ENCODE measurements at places on chromosomes 11 and 22. TPM values are rescaled to one million over a fixed set of nuclear protein-coding genes. Genes with fewer than 3 reads are reported as not detected.
A peak's percentile ranks its signal among the peaks of the same experiment; 100 is the strongest.

DNA sequence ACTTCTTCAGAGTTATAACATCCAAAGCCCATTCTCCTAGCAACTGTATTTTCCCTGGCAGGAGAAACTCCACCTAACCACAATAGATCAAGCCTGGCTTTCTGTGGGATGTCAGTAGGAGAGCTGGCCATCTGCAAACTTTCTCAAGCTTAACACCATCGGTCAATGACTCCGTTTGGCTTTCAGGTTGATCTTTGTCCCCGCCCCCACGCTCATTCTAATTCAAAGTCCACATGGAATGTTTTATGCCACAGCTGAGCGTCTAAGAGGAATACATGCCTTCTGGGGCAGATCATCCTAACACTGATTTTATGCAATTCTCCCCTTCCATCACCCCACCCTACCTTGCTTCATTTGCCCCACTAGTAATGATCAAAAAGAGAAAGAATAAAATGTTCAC, 4.8 kb downstream of the GVQW3 start:
- DNase-seq: no peak

The SLC22A8 gene
- polyA plus RNA-seq: not detected

DNA sequence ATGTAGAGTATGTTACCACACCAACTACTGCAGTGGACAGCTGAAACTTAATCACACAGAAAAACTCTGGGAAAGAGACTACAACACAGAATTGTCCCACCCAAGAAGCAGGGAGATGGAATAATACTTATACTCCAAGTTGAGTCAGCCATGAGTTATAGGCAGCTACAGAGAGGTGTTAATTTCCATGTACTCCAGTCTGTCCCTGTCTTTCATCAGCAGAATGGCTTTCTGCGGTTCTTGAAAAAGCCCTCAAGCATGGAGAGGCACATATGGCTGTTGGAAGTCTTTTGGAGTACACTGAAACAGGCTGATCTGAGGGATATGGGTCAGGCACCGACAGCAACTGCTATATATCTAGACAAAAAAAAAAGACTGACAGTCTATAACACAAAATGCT, 219.5 kb downstream of the DLG2 start:
- DNase-seq: no peak

DNA sequence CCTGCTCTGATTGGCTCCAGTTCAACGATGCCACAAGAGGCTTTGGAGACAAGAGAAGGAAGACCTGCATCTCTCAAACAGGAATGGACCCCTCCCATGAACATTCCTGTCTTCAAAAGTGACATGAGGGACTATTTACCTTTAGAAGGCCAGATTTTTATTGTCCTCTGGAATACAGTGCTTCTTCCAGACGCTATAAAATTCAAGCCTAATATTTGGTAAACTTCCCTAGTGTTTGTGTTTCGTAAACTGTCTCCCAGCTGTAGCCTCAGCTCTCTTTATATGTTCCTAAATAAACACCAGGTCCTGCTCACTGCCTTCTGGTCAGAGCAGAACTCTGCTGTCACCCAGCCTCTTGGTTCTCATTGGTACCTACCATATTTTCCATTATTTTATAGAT, 157.8 kb downstream of the CCDC34 start:
- DNase-seq: no peak

DNA sequence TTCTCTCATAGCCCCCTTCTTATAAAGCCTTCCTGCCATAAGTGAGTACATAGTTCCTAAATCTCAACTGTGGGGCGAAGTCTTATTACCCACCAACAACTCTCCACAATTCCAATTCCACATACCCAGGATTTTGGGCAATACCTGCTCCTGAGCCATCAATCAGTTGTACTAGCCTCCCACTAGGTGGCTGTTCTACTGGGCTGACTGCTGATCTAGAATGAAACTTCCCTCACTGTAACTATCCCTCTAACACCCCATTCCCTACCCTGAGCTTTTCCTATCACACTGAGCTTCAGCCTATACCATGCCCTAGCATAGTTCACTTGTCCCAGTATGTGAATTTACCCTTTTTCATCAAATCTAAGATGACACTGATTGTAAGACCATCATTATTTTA, 52.5 kb downstream of the RRAS2 start:
- DNase-seq: no peak

GRCh38 chr22:46734830-46735453, 3.1 kb downstream of the CERK start:
- no peak for DNase-seq

The CWF19L2 gene
- 4.7 TPM for polyA plus RNA-seq

DNA sequence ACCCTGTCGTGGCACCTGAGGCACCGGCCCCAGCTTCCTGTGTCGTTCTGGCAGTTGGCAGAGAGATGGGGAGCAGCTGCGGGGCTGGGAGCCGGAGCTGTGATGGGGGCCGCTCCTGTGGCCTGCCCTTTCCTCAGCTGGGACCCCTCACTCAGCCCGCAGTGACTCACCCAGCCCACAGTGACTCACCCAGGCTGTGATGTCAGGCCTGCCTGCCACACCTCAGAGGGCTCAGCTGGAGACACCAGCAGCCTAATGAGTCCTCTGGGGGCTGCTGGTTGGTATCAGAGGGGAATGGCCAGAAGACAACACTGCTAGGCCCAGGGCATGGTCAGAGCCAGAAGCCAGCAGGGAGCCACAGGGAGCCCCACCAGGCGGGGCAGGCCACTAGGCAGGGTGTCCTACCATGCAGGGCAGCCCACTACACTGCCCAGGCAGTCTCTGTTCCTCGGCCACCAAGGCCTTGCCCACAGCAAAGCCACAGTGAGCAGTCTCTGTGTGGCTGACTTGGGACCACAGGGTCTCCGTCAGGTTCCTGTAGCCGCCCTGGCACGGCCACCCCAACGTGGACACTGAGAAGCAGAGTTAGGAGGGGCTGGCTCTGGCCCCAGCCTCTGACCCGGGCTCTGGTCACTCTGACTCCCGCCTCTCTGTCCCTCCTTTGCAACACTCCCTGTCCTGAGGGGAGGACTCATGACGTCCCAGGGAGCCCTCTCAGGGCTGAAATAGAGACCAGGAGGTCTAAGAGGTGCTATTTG, 4.2 kb upstream of the FXYD2 start:
- DNase-seq: peak; percentile 51

- DNase-seq: no peak
Observed at GRCh38 chr11:73243093-73243485, 25.0 kb downstream of the P2RY2 start.

GRCh38 chr22:46146329-46146728, 4.0 kb upstream of the PPARA start:
- no peak for DNase-seq

The CSF2RB gene
- polyA plus RNA-seq: not detected

The CHEK2 gene
- 19.5 TPM for polyA plus RNA-seq

The HEPHL1 gene
- 0.04 TPM for polyA plus RNA-seq

DNA sequence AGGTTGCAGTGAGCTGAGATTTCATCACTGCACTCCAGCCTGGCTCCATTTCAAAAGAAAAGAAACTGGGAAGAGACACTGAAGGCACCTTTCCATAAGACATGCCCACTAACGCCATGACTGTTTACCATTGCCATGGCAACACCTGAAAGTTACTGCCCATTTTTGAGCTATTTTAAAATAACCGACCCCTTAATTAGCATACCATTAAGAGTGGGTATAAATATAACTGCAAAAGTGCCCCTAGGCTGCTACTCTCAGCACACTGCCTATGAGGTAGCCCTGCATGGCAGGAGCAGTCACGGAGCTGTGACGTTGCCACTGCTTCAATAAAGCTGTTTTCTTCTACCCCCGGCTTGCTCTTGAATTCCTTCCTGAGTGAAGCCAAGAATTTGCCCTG, 9.9 kb upstream of the RNASEH2C start:
- DNase-seq: no peak

The CCDC188 gene
- not detected for polyA plus RNA-seq

- DNase-seq: no peak
Observed at GRCh38 chr11:128455766-128456165, 131.6 kb downstream of the ETS1 start.

The COMT gene
- polyA plus RNA-seq: 79.4 TPM

The TMEM184B gene
- polyA plus RNA-seq: 36.8 TPM

The GRM5 gene
- 0.01 TPM for polyA plus RNA-seq

- DNase-seq: no peak
Observed at GRCh38 chr11:121207485-121208115, 85.0 kb upstream of the SC5D start.

- DNase-seq: no peak
Observed at GRCh38 chr11:73469401-73469800, 93.2 kb downstream of the RELT start.

GRCh38 chr11:114416441-114416961, 16.0 kb downstream of the RBM7 start:
- no peak for DNase-seq

DNA sequence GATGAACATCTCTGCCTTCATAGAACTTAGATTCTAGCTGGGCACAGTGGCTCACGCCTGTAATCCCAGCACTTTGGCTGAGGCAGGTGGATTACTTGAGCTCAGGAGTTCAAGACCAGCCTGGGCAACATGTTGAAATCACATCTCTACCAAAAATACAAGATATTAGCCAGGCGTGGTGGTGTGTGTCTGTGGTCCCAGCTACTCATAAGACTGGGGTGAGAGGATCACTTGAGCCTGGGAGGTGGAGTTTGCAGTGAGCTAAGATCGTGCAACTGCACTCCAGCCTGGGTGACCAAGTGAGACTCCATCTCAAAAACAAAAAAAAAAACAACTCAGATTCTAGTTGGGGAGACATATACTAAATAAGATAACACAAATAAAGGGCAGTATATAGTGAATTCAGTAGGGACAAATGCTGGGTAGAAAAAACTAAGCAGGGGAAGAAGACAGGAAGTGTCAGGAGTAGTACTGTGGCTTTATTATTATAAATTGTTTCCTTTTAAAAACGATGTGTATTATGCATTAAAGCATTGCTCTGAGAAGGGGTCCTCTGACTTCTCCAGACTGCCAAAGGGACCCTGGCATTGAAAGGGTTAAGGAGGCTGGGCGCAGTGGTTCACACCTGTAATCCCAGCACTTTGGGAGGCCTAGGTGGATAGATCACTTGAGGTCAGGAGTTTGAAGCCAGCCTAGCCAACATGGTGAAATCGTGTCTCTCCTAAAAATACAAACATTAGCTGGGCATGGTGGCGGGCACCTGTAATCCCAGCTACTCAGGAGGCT, 46.7 kb downstream of the PACS1 start:
- DNase-seq: no peak

The SLC1A2 gene
- polyA plus RNA-seq: 1.1 TPM

GRCh38 chr11:45518141-45518832, 147.1 kb downstream of the CHST1 start:
- DNase-seq: no peak

GRCh38 chr11:2862395-2863275, 22.9 kb downstream of the CDKN1C start:
- no peak for DNase-seq

The TSSC4 gene
- polyA plus RNA-seq: 13.3 TPM

DNA sequence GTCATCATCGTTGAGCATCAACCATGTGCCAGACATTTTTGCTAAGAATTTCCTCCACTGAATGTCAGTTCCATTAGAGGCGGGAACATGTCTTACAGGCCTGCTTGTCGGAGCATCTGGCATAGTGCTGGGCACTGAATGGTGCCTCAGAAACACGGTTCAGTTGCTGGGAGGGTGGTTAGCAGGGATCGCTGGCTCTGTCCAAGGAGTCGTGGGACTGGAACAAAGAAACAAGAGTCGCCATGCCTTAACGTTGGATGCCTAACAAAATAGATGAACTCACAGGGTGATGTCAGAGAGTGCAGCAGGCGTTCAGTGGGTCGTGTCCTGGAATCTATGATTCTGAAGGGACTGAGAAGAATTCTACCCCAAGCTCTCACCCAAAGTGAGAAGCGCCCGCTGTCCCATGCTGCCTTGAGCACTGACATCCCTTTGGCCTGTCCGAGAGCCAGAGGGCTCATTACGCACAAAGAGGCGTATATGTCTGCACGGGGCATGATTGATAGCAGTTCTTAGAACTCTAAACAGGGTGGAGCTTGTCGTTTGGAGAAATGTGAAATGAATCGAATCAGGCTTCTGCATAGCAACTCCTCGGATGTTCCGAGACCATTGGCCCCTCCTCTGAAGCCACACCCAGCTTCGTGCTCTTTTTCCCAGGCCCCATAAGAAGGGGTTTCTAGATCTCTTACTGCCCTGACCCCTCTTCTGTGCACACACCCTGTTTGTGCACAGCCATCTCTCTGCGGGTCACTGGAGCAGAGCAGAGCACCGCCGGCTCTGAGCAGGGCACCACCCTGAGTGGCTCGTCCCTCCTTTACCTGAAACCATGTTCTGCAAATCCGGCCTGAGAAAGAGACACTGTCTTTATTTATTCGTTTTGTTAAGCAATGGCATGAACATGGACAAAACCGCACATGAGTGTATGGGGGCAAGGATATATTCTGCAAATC, 113.1 kb upstream of the B3GAT1 start:
- no peak for DNase-seq

DNA sequence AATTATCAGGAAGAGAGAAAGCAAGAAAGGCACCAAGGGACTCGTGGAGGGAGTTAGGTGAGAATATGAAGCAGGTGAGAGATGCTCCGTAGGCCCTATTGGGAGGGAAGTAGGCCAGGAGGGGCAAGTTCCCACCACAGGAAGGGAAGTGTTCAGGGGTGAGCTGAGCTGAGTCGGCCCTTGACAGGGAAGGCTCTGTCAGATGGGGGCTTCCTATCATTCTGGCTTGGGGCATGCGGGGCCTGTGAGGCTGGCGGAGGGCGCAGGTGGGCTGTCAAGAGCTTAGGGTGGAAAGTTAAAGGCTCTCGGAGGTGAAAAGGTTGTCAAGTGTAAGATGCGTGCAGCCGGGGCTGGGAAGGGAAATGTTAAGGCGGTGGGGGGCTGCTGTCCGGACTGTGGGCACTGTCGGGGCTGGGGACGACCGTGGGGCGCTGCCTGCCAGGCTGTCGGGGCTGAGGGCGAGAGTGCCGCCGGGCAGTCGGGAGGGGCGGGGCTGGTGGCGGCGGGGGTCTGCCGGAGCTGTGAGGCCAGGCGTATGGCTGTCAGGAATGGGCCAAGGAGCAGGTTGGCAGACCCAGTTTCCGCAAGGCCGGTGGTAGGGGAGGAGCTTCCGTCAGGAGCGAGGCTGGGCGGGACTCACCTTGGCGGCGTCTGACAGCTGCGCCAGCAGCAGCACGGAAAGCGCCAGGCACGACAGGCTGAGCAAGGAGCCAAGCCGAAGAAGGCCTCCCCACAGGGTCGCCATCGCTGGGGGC, 496 bp downstream of the TMEM9B start:
- no peak for DNase-seq

DNA sequence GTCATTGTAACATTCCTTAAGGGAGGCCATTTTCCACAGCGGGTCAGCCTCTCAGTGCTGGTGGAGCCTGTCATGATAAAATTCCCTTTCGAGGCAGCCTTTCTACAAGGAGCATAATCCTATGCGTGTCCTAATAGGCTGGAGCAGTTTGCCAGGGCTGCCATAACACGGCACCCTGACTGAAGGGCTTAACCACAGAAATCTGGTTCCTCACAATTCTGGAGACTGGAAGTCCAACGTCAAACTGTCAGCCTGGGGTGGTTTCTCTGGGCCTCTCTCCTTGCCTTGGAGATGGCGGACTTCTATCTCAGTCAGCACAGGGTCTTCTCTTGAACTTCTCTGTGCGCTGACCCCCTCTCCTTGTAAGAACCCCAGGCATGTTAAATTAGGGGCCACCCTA, 1.4 kb upstream of the RGL4 start:
- no peak for DNase-seq

The DGCR6 gene
- polyA plus RNA-seq: 0.06 TPM

The PHF21B gene
- 0.02 TPM for polyA plus RNA-seq

The C11orf42 gene
- not detected for polyA plus RNA-seq
